ENCODE measurements at places on chromosomes 1 and 21. TPM values are rescaled to one million over a fixed set of nuclear protein-coding genes. Genes with fewer than 3 reads are reported as not detected.

The GPR89A gene
- total RNA-seq, result 82.4 TPM

DNA sequence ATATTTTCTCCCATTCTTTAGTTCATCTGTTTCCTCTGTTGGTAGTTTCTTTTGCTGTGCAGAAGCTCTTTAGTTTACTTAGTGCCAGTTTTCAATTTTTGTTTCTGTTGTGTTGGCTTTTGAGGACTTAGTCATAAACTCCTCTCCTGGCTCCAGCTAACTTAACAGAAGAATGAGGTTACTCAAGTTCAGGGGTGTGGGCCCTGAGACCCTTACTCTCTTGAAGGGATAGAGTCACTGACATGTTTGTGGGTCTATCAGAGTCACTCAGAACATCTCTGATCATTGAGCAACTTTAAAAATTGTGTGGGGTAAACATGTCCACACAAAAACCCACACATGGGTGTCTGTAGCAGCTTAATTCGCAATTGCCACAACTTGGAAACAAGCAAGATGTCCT, 14.2 kb downstream of the AGT start:
- H3K36me3 ChIP-seq, result no peaks in the 10 kb centered on the region
- DNase-seq, result no peak
- H3K4me3 ChIP-seq, result no peak overlapping the region
- no peak overlapping the region for H3K27ac ChIP-seq
- H3K4me1 ChIP-seq, result no peaks in the 10 kb centered on the region

GRCh38 chr1:74324684-74325448, 89.7 kb downstream of the TNNI3K start:
- no peak overlapping the region for H3K27ac ChIP-seq
- H3K36me3 ChIP-seq, result no peaks in the 10 kb centered on the region
- DNase-seq, result no peak
- no peaks in the 10 kb centered on the region for H3K27me3 ChIP-seq

The ACTL8 gene
- not detected for total RNA-seq

The PRPF38B gene
- total RNA-seq, result 47.6 TPM

- DNase-seq, result no peak
- peaks cover 7% of the 10 kb centered on the region for H3K36me3 ChIP-seq
- no peak overlapping the region for H3K27ac ChIP-seq
- no peaks in the 10 kb centered on the region for H3K27me3 ChIP-seq
- H3K4me1 ChIP-seq, result peaks cover 5% of the 10 kb centered on the region
Measured at GRCh38 chr1:6209661-6210580, 4.0 kb downstream of the RNF207 start.

DNA sequence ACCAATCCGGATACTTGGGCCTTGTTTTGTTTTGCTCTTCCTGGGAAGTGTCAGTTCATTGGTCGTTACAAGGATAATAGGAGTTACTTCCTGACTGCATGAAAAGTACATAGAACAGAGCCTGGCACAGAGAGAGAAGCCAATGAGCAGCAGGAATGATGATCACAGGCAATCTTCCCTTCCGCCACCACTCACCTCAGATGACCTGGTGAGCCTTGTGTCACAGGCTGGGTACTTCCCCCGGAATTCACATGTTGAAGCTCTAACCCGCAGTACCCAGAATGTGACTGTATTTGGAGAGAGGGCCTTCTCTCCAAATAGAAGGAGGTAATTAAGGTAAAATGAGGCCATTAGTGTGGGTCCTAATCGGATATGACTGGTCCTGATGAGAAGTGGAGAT, 18.8 kb upstream of the GPR137B start:
- no peaks in the 10 kb centered on the region for H3K27me3 ChIP-seq
- H3K4me1 ChIP-seq, result no peaks in the 10 kb centered on the region
- H3K4me3 ChIP-seq, result no peak overlapping the region
- no peaks in the 10 kb centered on the region for H3K36me3 ChIP-seq

DNA sequence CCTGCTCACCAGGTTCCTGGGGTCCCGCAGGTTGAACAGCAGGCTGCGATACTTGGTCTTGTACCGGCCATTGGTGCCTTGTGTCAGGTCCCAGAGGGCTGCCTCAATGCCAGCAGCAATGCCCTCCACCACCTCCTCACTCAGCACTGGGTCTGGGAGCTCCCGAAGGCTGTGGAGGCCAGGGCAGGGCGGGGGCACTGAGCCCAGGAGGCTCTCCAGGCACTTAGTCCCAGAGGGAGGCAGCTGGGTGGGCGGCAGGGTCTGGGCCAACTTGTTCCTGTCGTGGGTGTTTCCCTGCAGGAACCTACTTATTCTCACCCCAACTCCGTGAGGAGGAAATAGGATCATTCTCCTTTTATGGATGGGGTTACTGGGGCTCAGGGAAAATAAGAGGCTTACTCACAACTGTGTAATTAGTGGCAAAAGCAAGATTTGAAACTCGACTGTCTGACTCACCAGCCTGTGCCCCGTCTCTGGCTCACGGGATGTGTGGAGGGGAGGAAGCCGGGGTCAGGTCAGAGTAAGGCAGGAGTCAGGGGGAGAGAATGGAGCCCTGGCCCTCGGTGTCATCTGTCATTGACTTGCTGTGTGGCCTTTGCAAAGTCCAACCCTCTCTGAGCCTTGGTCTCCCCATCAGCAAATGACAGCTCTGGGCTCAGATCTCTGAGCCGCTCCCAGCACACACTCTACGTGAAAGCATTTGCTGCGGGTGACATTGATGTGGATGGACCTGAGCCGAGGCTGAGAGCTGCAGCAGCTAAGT, 17.2 kb downstream of the SPOCD1 start:
- H3K4me1 ChIP-seq, result no peaks in the 10 kb centered on the region
- H3K36me3 ChIP-seq, result no peaks in the 10 kb centered on the region
- H3K27me3 ChIP-seq, result no peaks in the 10 kb centered on the region

GRCh38 chr1:155107309-155108264, 20.1 kb upstream of the EFNA1 start:
- no peaks in the 10 kb centered on the region for H3K27me3 ChIP-seq
- DNase-seq, result peak; percentile 57
- H3K27ac ChIP-seq, result peak overlapping the region; percentile 57
- no peak overlapping the region for H3K4me3 ChIP-seq
- no peaks in the 10 kb centered on the region for H3K4me1 ChIP-seq

The SH2D2A gene
- 2.7 TPM for total RNA-seq

- H3K4me3 ChIP-seq, result no peak overlapping the region
- H3K27me3 ChIP-seq, result no peaks in the 10 kb centered on the region
- no peak overlapping the region for H3K27ac ChIP-seq
- no peaks in the 10 kb centered on the region for H3K4me1 ChIP-seq
- DNase-seq, result no peak
Measured at GRCh38 chr1:247530785-247531184, 5.5 kb downstream of the OR2C3 start.

- H3K36me3 ChIP-seq, result peaks cover 24% of the 10 kb centered on the region
- peaks cover 11% of the 10 kb centered on the region for H3K4me1 ChIP-seq
- peak overlapping the region; percentile 94 for H3K27ac ChIP-seq
- no peak for DNase-seq
Measured at GRCh38 chr1:20634594-20635084, 1.4 kb downstream of the PINK1 start.

The OR6K3 gene
- total RNA-seq, result not detected

- no peaks in the 10 kb centered on the region for H3K4me1 ChIP-seq
- H3K36me3 ChIP-seq, result no peaks in the 10 kb centered on the region
- no peak overlapping the region for H3K4me3 ChIP-seq
- no peak overlapping the region for H3K27ac ChIP-seq
Measured at GRCh38 chr1:63931468-63931867, 157.7 kb downstream of the ROR1 start.

The GJA9 gene
- not detected for total RNA-seq

The OR2L5 gene
- total RNA-seq, result 0.40 TPM

DNA sequence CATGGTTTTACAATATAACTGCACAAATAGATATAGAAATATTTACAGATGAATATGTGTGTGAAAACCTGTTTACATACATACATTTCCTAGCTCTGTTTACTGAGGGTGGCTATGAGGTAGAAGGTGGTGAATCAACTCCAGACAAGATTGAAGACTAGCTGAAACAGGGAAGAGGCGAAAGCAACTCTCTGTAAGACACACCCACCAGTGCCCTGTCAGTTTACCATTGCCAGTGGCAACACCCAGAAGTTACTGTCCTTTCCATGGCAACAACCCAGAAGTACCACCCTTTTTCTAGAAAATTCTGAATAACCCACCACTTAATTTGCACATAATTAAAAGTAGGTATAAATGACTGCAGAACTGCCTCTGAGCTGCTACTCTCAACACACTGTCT, 16.7 kb downstream of the TMEM69 start:
- no peaks in the 10 kb centered on the region for H3K27me3 ChIP-seq
- no peak overlapping the region for H3K4me3 ChIP-seq
- peaks cover 17% of the 10 kb centered on the region for H3K36me3 ChIP-seq
- no peak overlapping the region for H3K27ac ChIP-seq
- H3K4me1 ChIP-seq, result no peaks in the 10 kb centered on the region

The MPL gene
- not detected for total RNA-seq

- H3K4me3 ChIP-seq, result no peak overlapping the region
- no peaks in the 10 kb centered on the region for H3K4me1 ChIP-seq
- peaks cover 4% of the 10 kb centered on the region for H3K27me3 ChIP-seq
- no peak overlapping the region for H3K27ac ChIP-seq
- no peak for DNase-seq
- H3K36me3 ChIP-seq, result no peaks in the 10 kb centered on the region
Measured at GRCh38 chr1:11473491-11474034, 5.4 kb upstream of the DISP3 start.

DNA sequence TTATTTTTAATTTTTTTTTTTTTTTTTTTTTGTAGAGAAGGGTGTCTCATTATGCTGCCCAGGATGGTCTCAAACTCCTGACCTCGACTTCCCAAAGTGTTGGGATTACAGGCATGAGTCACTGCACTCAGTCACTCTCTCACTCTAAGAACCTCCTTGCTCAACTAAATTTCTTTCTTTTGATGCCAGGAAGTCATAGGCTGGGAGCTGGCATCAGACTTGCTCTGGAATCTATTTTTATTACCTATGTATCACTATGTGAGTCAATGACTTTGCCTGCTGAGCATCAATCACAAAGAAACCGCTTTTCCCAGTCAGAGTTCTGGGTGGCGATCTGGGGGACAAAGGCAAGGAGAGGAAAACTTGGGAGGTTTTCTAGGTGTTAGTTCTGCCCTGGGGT, 35.5 kb upstream of the PARP1 start:
- H3K36me3 ChIP-seq, result no peaks in the 10 kb centered on the region
- H3K4me3 ChIP-seq, result no peak overlapping the region
- no peak overlapping the region for H3K27ac ChIP-seq
- H3K27me3 ChIP-seq, result no peaks in the 10 kb centered on the region
- no peaks in the 10 kb centered on the region for H3K4me1 ChIP-seq

The LYPD8 gene
- total RNA-seq, result 53.8 TPM

The LCE3E gene
- not detected for total RNA-seq

The MRPL37 gene
- total RNA-seq, result 58.3 TPM

The FMO2 gene
- 7.2 TPM for total RNA-seq
